AG08395 (cell line): ENCODE measurements at places on chromosomes 2 and 18.
A peak's percentile ranks its signal among the peaks of the same experiment; 100 is the strongest.

- no peak for DNase-seq
Measured at GRCh38 chr2:74714691-74715080, 60.6 kb downstream of the SEMA4F start.

GRCh38 chr2:212154477-212154878 is 384.1 kb downstream of the ERBB4 start:
- no peak for DNase-seq

- no peak for DNase-seq
Measured at GRCh38 chr2:106885971-106886915, at the start of gene ST6GAL2. ST6GAL2 (minus strand) TSS chr2:106886167; CDS start chr2:106843977, 42,190 bp downstream.

GRCh38 chr2:27911458-27912210 is 21.1 kb downstream of the BABAM2 start:
- no peak for DNase-seq

- no peak for DNase-seq
Measured at GRCh38 chr18:35045806-35046205, 4.6 kb downstream of the MAPRE2 start.

- no peak for DNase-seq
Measured at GRCh38 chr2:230762317-230762896, 49.8 kb downstream of the CAB39 start.

DNA sequence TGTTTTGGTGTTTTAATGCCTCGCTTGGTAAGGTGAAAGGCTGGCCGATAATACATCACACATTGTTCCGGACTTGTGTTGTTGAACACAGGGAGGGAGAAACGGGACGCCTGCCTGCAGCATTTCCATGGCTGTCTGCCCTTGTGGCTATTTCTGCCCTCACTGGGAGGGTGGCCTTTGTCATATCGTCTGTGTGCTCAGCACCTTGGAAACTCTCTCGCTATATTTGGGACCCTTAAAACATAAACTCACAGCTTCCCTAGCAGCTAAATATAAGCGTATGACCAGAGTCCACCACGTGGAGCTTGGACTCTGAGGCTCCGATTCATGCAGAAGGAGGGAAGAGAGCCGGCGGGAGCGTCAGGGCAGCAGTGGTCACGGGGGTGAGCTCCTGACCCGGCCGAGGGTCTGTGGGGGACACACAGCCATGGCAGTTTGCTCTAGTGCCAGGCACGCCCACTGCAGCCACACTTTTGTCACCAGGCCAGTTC is 111.7 kb downstream of the SH3BP4 start:
- no peak for DNase-seq

- DNase-seq, result no peak
Measured at GRCh38 chr2:74474481-74474880, 2.0 kb upstream of the MRPL53 start.

DNA sequence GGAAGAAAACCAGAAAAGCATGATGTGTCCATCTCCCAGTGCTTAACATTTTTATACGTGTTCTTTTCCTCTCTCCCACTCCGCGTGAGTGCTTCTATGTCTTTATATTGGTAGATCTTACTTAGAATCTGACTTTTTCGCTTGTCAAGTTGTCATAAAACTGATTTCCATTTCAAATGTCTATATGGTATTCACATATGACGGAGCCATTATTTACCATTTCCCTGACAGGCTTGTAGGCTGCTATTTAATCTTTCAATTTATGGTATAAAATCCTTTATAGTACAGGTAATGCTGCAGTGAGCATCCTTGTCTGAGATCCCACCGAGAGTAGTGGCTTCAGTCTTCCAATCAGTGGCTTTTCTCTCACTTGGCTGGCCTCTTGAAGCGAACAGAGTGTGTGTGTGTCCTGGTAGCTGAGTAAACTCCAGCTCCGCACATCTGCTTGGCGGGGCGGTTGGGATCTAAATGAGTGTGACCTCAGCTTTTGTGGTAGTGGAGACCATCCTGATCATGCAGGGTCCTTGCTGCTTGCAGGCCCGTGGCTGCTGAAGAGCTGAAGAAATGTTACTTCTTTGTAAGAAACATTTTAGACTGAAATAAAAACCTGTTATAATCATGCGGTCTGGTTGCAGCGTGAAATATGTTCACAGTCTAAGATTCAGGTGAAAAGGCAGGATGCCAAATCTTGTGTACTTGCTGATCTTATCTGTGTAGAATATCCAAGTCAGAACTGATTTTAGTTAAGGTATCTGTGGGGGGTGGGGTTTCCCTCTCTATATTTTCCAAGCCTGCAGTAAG is 40.2 kb downstream of the INPP4A start:
- no peak for DNase-seq

DNA sequence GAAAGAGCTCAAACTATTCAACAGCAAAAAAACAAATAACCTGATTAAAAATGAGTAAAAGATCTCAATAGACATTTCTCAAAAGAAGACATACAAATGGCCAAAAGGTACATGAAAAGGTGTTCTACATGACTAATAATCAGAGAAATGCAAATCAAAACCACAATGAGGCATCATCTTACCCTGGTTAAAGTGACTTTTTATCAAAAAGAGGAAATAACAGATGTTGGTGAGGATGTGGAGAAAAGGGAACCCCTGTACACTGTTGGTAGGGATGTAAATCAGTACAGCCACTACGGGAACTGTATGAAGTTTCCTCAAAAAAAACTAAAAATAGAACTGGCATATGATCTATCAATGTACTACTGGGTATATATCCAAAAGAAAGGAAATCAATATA is 39.8 kb upstream of the TMEM163 start:
- DNase-seq, result no peak

- DNase-seq, result no peak
Measured at GRCh38 chr2:149027590-149028250, 10.8 kb upstream of the LYPD6B start.

DNA sequence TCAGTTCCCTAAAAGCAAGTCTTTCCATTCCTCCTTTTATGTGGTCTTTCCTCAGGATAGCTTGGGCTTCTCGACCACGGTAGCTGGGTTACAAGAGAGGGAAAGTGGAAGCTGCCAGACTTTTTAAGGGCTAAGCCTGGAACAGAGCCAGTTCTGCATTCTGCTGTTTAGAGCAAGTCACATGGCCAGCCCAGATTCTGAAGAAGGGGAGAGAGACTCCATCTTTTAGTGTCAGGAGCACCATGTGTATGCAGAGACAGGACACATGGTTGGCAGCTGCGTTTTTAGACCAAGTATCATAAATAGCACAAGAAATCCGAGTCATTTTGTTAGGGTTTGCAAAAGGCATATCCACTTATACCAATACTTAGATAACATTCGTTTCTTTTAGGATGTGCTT is 4.7 kb downstream of the HMSD start:
- DNase-seq, result no peak

GRCh38 chr18:48949050-48949605 is 1.6 kb downstream of the SMAD7 start:
- no peak for DNase-seq

DNA sequence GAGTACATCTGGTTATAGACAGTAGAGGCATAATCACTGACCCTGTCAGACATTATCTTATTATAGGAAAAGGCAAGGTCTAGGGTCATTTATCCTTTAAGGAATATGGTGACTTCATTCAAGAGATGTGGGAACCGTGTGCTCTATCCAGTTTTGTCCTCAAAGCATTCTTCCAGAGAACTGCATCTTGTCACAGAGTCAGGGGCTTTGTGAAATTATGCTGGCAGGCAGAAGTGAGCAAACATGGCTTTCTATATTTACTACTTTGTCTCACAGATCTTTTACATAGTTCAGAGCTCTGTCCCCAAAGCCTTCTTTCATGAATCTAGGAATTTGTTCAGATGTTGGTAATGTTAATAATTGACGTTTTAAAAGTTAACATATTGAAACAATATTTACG is 177.4 kb downstream of the ASXL3 start:
- no peak for DNase-seq

DNA sequence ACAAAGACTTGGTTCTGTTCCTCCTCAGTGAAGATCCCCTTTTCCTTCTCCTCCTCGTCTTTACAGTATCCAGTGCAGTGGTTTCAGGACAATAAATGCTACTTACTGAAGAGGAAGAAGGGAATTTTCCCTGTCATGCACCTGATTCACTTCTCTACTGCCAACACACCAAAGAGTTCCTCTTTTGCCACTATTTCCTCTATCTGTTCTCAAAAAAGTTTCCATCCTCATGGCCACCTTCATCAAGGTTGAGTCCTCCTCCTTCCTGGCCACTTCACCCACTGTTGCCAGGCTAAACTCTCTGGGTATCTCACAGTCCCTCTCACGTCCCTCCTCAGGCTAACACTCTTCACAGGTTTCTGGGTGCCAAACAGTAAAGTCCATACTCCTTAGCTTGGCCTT is 41.7 kb downstream of the PLEKHM3 start:
- no peak for DNase-seq

GRCh38 chr18:8153887-8154583 is 455.2 kb upstream of the RAB12 start:
- peak; percentile 87 for DNase-seq

DNA sequence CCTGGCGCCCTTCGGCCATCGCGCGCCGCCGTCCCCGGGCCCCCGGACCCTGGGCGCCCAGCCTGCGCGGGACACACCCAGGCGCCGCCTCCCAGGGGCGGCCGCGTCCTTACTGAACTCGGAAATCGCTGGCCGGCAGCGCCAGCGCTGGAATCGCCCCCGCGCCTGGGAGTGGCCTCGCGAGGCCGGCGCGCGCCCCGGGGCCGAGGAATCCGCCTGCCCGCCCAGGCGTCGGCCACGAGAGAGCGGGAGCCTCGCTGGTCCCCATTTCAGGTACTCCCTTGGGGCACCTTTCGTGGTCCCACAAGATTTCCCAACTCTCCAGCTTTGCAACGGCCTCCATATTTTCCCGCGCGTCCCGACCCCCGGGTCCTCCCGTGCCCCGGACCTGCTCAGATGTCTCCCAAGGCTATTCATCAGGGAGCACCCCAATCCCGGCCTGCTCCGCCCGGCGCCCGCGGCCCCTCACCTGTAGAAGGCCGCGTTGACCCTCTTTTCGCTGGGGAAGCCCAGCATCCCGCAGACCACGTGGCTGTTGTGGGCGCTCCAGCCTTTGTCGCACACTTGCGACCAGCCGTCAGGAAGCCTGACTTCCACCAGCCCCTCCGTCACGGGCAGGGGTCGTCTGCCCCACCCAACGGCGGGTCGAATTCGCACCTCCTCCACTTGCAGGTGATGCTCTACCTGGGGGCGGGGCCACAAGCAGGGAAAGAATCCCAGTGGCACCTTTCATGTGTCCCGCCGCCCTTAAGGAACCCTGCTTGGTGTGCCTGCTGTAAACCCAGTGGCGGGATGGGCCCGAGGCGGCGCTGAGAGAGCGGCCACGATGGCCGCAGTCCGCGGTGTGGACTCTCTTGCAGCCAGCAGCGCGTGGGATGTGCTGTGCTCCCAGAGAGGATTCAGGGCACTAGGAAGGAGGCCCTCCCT is 4.6 kb downstream of the LOXL3 start:
- DNase-seq, result peak; percentile 69

GRCh38 chr2:169768262-169768995 is 30.2 kb upstream of the SSB start:
- DNase-seq, result no peak

- peak; percentile 69 for DNase-seq
Measured at GRCh38 chr2:64330281-64331113, 123.5 kb upstream of the LGALSL start.

- peak; percentile 60 for DNase-seq
Measured at GRCh38 chr2:156333951-156334495, 1.5 kb upstream of the NR4A2 start.

DNA sequence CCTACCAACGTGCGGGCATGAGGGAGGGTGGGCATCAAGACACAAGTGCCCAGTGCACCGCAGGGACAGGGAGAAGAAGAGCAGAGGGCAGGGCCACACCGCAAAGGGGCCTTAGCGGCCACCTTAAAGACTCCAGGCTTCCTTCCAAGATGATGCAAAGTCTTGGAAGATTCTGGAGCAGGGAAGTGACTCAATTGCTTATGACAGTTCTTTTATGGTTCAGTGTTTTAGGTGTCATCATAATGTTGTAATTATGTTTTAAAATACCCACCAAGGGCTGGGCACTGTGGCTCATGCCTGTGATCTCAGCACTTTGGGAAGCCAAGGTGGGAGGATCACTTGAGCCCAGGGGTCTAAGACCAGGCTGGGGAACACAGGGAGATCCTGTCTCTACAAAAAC is 44.5 kb upstream of the SEMA4C start:
- peak; percentile 25 for DNase-seq

- DNase-seq, result no peak
Measured at GRCh38 chr2:240725671-240726070, 34.0 kb downstream of the AQP12A start.

- DNase-seq, result peak; percentile 94
Measured at GRCh38 chr18:12307701-12308385, at the start of gene TUBB6. TUBB6 (plus strand) TSS chr18:12308241; CDS start chr18:12308293, 52 bp downstream.

GRCh38 chr2:188244383-188244782 is 47.3 kb upstream of the GULP1 start:
- peak; percentile 12 for DNase-seq

- DNase-seq, result peak; percentile 82
Measured at GRCh38 chr18:76476665-76477561, 18.1 kb downstream of the ZNF516 start.

DNA sequence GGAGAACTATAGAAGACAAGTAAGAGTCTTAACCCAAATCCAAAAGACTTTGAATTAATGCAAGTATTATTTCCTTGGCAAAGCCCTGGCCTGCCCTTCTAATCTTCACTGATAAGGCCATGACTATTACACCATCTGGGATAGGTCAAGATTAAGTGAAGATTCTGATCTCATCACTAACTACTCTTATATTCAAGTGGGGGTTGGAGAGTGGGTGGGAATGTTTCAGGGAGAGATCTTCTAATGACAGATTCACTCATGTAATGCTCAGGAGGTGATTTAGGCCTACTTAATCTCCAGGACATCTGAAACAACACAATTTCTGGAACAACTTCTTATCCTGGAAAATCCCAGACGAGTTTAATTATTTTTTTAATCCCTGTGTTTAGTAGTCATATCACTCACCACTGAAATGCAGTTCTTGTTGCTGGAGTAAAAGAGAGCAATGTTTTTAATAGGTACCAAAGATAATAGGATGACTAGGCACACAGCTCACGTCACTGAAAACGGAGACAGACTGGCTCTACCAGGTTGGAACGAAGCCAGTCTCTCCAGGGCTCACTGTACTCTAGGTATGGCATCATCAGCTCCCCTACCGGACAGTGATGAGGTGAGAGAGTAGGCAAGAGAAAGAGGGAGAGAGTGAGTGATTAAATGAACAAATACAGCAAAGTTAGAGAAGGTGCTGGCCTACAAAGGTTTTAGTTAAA is 133.1 kb downstream of the NCKAP5 start:
- peak; percentile 15 for DNase-seq

- DNase-seq, result no peak
Measured at GRCh38 chr2:120634533-120634932, 101.1 kb upstream of the GLI2 start.

GRCh38 chr2:140589273-140589672 is 1541.5 kb downstream of the LRP1B start:
- no peak for DNase-seq

- peak; percentile 80 for DNase-seq
Measured at GRCh38 chr2:230758566-230759480, 46.2 kb downstream of the CAB39 start.

GRCh38 chr18:57648414-57648813 is 26.8 kb upstream of the NARS1 start:
- no peak for DNase-seq

- no peak for DNase-seq
Measured at GRCh38 chr2:124320051-124320688, 295.1 kb downstream of the CNTNAP5 start.
